ENCODE measurements at places on chromosomes 6 and 20. TPM values are rescaled to one million over a fixed set of nuclear protein-coding genes. Genes with fewer than 3 reads are reported as not detected.

Gene DDX27
- total RNA-seq, result 51.4 TPM

Gene ANKRD6
- total RNA-seq, result 2.2 TPM

Gene OLIG3
- total RNA-seq, result not detected

Gene THBD
- not detected for total RNA-seq

Gene PRPH2
- not detected for total RNA-seq

Gene TCP1
- total RNA-seq, result 431 TPM

Gene SIRPA
- total RNA-seq, result not detected

Gene SLC22A7
- not detected for total RNA-seq

Gene LSM2
- total RNA-seq, result 130 TPM

Gene ACOT8
- 29.1 TPM for total RNA-seq

Gene FNDC1
- not detected for total RNA-seq

Gene ZBTB46
- total RNA-seq, result 1.1 TPM

Gene PARD6B
- 5.7 TPM for total RNA-seq

Gene SIGLEC1
- not detected for total RNA-seq

Gene DEFB127
- not detected for total RNA-seq

Gene SSTR4
- total RNA-seq, result not detected

Gene SPATS1
- total RNA-seq, result not detected

Gene MTFR2
- 18.4 TPM for total RNA-seq

Gene CD24
- total RNA-seq, result 2.0 TPM

Gene CDSN
- not detected for total RNA-seq

Gene C6orf163
- 1.1 TPM for total RNA-seq

Gene MOCS1
- 1.6 TPM for total RNA-seq

Gene BTN1A1
- not detected for total RNA-seq

Gene SLC32A1
- not detected for total RNA-seq

Gene SLC16A10
- total RNA-seq, result 3.6 TPM

Gene OR12D3
- total RNA-seq, result not detected

Gene OXT
- total RNA-seq, result not detected

Gene ALDH5A1
- 11.4 TPM for total RNA-seq

Gene OR14J1
- total RNA-seq, result not detected

Gene PAQR8
- total RNA-seq, result 6.8 TPM

Gene FLRT3
- not detected for total RNA-seq

Gene NMBR
- not detected for total RNA-seq

Gene FABP7
- total RNA-seq, result not detected

Gene COL20A1
- not detected for total RNA-seq

Gene TAAR2
- total RNA-seq, result not detected

Gene DNAH8
- total RNA-seq, result not detected

Gene RAB44
- total RNA-seq, result not detected

Gene ENPP1
- 34.8 TPM for total RNA-seq

Gene LGSN
- total RNA-seq, result not detected

Gene TRIM26
- total RNA-seq, result 49.9 TPM

Gene PSORS1C1
- not detected for total RNA-seq

Gene NKAIN4
- total RNA-seq, result not detected

Gene SEC23B
- total RNA-seq, result 131 TPM

Gene COL9A3
- total RNA-seq, result 0.32 TPM

Gene IMPG1
- total RNA-seq, result not detected

Gene ARHGAP40
- not detected for total RNA-seq

Gene PI3
- not detected for total RNA-seq

Gene DPPA5
- not detected for total RNA-seq

Gene CDS2
- total RNA-seq, result 41.4 TPM

Gene RBPJL
- total RNA-seq, result not detected

Gene MYB
- total RNA-seq, result 82.5 TPM

Gene LHFPL5
- total RNA-seq, result not detected

All from activated T-helper 2 cell treated with anti-CD3 and anti-CD28 coated beads, Interferon-gamma antibody, Interleukin-2, Interleukin-4, amounts not matched to agents 10 μg/mL and 5 μg/mL and 100 μg/mL, durations not matched to agents 14 hours and 24 hours and 36 hours (primary cell).